Activated effector memory CD4-positive, alpha-beta T cell treated with anti-CD3 and anti-CD28 coated beads, Interleukin-2, amount 50 U/mL, for 16 hours (primary cell): ENCODE measurements at places on chromosomes 2 and 18.

GRCh38 chr2:12417786-12418185 lies 298.9 kb upstream of the TRIB2 start:
- DNase-seq: no peak

GRCh38 chr2:168211664-168212163 lies 35.7 kb downstream of the STK39 start:
- no peak for DNase-seq

DNA sequence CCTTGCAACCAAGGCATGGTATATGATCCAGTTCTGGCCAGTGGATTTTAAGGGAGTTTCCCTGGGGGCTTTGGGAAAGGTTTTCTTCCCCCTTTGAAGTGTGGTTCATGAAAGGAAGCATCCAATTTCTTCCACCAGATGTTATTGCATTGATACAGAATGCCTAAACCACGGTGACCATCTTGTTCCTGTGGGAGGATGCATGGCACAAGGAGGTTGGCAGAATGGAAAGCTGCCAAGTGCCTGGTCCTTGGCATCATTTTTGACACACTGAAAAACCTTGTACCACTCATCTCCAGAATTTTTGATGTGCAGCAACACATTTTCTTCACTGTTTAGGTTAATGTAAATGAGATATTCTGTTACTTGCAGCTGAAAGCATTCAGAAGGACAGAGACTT lies 55.2 kb upstream of the CXCR4 start:
- DNase-seq: no peak

GRCh38 chr2:221724631-221725203 lies 152.6 kb upstream of the EPHA4 start:
- DNase-seq: no peak

GRCh38 chr2:121502246-121502645 lies 28.4 kb upstream of the RNU4ATAC start:
- DNase-seq: no peak

DNA sequence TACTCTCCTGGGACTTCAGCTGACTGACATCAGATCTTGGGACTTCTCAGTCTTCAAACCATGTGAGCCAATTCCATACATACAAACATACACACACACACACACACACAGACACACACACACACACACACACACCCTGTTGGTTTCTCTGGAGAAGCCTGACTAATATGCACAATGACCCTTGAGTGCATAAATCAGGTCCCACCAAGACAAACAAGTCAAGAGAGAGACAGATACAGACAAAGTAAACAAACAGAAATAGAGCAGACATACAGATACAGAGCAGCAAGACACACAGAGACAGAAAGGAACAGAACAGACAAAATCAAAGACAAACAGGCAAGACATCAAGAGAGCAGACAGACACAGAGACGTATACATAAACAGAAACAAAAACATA lies 43.8 kb upstream of the DDX18 start:
- DNase-seq: no peak

GRCh38 chr2:25372405-25373268 lies 30.9 kb upstream of the DNMT3A start:
- DNase-seq: peak; percentile 52

GRCh38 chr2:110807522-110807921 lies 75.1 kb downstream of the ACOXL start:
- no peak for DNase-seq

DNA sequence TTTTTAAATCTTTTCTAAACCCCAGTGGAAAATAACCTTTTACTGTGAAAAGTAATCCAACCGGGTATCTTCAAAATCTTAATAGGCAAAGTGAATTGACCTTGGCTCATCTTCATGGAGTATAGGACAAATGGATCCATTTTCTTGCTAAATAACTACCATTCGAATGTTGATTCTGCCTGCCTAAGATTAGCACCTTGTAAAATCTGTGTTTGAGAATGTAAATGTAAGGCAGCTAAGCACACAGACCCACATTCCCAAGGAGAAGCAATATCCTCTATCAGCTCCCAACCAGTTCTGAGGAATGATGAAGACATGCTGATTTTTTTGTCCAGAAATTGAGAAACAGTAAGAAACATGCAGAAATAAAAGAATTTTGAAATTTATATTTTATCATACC lies 509.8 kb upstream of the SMIM21 start:
- no peak for DNase-seq

- no peak for DNase-seq
Measured at GRCh38 chr2:37688771-37689468, 17.5 kb upstream of the CDC42EP3 start.

DNA sequence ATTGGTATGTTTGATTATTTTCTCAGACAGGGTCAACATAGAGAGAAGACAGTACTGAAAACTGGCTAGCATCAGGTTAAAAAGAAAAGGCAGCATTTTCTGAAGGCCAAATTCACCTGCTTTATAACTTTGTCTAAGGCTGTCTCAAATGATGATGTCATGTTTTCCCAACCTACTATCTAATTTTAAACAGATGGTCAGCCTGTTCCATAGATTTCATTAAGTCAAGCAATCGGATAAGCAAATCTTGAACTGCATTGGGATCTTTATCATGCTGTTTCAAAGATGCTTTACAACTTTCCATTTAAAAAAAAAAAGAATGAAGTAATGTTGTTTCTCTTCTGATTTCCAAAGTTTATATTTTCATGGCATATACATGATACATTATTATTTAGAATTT lies 56.3 kb upstream of the SPOPL start:
- DNase-seq: no peak

- DNase-seq: no peak
Measured at GRCh38 chr18:63062246-63062645, 257.3 kb downstream of the BCL2 start.

DNA sequence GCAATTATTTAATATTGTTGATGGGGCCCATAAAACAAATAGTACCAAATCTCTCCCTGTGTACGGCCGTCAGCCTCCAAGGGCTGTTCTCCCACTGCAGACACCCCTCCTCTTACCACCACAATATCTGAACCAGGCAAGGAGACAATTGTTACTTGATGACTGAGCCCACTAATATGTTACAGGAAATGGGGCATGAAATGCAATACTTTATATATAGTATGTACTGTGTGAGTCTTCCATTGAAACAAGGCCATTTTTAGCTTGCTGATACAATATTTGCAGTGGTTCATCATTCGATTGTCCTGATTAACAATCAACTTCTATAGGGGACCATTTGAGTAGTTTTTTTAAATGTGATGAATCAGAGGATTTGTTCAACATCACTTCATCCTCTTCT lies 307.3 kb downstream of the GBX2 start:
- DNase-seq: no peak

DNA sequence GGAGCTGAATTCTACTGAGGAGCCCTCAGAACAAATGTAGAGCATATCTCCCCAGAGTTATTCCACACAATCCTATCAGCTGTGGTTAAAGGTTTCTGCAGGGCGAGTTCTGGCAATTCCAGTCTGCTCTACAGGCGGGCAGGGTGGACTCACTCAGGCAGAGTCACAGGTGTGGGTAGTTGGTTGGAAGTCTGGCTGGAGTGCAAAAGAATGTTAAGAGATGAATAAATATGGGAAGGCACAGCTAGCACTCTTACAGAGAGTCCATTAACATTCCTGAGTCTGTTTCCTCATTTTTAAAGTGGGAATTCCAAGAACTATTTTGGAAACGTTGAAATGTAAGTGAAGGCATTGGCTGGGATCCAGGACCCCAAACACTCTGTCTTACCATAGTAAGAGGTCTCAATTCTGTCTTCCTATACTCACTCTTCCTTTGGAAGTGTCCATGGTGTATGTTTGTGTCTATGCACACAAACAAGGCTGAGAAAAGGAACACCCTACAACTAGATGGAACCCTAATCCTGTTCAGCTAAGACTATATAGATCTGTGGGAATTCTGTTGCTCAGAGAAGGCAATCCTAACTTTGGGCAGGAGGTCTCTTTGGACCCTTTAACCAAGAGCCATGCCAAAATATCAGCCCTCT lies 63.3 kb upstream of the AQP4 start:
- DNase-seq: no peak

GRCh38 chr18:54075689-54076088 lies 148.8 kb downstream of the MBD2 start:
- no peak for DNase-seq

- no peak for DNase-seq
Measured at GRCh38 chr2:160337728-160338127, 137.7 kb upstream of the ITGB6 start.

GRCh38 chr18:57846258-57846657 lies 43.1 kb upstream of the ATP8B1 start:
- DNase-seq: no peak

DNA sequence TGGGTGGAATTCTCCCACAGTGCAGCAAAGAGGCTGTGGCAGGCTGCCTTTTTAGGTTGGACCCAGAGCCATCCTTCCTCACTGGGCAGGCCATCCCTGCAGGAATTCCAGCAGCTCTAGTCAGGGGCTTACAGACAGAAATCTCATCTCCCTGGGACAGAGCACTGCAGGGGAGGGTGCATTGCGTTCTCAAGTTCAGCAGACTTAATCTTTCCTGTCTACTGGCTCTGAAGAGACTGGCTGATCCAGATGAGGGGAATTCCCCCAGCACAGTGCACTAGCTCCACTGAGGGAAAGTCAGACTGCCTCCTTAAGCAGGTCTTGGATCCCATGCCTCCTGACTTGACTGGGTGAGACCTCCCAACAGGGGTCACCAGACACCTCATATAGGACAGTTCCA lies 899.7 kb upstream of the VRK2 start:
- no peak for DNase-seq

- DNase-seq: no peak
Measured at GRCh38 chr2:72678024-72678423, 147.8 kb downstream of the EXOC6B start.

- DNase-seq: no peak
Measured at GRCh38 chr18:24986666-24987302, 365.2 kb downstream of the ZNF521 start.

DNA sequence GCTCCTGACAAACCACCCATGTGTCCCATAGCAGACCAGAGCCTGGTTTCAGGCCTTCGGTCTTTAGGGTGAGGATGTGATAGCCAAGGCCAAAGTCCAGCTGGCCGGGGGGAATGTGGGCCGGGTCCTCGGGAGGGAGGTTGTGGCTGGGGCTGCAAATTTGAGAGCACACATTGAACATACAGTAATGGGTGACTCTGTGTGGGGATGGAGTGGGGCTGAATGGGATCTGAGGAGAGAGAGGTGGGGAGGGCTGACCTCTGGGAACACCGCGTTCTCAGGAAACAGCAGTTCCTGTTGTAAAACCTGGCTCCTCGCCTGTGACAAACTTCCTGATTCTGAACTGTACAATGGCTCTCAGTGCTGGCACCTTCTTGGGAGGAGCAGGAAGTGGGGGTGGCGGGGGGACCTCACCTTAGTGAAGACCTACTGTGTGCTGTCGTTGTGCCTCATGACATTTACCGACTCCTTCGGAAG lies 48.8 kb downstream of the MCFD2 start:
- no peak for DNase-seq

GRCh38 chr2:16652296-16653082 lies 13.1 kb downstream of the CYRIA start:
- no peak for DNase-seq

GRCh38 chr2:160932960-160933359 lies 227.3 kb upstream of the TANK start:
- no peak for DNase-seq

GRCh38 chr2:107809835-107810234 lies 16.9 kb upstream of the RGPD4 start:
- no peak for DNase-seq

DNA sequence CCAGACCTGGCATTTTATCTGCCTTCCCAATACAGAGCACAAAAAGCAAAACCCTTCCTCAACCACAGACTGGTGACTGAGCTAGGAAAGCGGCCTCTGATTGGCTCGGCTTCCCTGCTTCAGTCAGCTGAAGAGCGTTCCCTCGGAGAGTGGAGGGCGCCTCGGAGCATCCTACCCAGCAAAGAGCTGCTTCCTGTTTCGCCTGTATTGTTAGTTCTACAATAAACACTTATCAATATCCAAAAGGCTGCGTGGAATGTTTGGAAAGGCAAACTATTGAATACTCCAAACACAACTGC lies 125.0 kb downstream of the CACNB4 start:
- DNase-seq: no peak

DNA sequence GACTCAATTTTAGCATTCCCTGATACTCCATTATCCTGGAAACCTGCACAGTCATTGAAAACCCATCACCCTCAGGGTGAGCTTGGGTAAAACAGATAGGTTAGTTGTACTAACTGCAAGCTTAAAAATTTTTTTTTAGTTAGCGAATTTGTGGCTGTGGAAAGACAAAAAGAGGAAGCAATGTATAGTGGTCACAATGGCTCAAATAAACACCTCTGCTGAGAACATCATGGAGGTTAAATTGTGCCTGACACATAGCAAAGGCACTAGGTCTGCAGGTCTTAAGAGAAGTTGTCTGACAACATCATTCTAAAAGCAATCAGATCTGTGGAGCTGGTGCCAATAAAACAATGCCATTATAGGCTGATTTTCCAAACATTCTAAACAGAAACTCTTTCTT lies 84.4 kb upstream of the CAVIN2 start:
- no peak for DNase-seq

GRCh38 chr18:70135604-70136003 lies 69.9 kb downstream of the RTTN start:
- DNase-seq: no peak

GRCh38 chr2:35606394-35606793 lies 749.2 kb upstream of the CRIM1 start:
- DNase-seq: no peak

- peak; percentile 34 for DNase-seq
Measured at GRCh38 chr2:95001051-95001562, 24.4 kb upstream of the MAL start.

GRCh38 chr2:170276056-170276455 lies 98.1 kb downstream of the MYO3B start:
- DNase-seq: no peak

DNA sequence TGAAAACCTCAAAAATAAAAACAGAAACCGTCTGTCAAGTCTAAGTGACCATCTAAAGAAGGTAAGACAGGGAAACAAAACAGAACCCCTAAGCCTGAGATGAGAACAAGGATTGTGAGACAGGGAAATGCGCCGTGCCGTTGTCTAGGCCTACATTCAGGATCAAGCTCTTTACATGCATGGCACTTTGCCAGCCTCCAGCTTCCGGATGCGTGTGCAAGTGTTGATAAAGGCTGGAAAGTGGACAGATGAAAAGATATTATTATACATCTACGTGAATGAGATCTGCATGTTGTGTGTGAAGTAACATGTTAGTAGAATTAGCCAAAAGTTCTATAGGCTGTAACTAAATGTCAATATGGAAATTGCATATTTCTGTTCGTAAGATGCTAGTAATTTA lies 28.6 kb upstream of the TMEM87B start:
- no peak for DNase-seq

- no peak for DNase-seq
Measured at GRCh38 chr18:24127735-24128134, 11.1 kb upstream of the CABYR start.

DNA sequence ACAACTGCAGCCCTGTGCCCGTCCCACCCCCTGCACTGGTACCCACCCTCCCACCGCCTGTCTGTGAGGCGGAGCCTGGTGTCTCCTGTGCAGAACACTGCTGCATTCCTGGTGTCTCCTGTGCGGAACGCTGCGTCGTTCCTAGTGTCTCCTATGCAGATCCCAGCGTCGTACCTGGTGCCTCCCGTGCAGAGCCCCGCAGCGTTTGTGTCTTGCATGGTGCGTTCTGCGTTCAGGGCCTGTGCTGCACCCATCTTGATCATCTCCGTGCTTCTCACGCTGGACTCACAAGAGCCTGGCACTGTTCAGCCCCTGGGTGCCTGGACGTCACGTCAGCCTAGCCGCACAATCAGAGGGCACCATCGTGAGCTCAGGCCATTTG lies 248.6 kb upstream of the SALL3 start:
- DNase-seq: peak; percentile 24
